ENCODE measurements at places on chromosomes 12 and 14.

DNA sequence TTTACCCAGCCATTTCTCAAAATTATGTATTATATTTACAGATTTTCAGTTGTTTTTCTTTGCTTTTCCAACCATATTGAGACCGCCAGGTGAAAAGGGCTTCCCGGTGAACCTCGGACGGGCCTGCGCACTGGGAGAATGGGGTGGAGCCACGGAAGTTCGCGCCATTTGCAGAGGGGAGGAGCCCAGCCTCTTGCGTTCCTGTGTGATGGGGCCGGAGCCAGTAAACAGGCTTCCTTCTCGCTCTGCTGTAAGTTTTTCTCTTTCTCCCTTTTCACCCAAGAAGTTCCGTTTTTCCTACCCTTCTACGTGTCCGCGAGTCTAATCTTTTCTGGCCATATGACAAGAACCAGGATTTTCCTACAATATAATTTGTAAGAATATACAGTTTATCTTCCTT lies 1108.8 kb upstream of the SEL1L start:
- DNase-seq: no peak

DNA sequence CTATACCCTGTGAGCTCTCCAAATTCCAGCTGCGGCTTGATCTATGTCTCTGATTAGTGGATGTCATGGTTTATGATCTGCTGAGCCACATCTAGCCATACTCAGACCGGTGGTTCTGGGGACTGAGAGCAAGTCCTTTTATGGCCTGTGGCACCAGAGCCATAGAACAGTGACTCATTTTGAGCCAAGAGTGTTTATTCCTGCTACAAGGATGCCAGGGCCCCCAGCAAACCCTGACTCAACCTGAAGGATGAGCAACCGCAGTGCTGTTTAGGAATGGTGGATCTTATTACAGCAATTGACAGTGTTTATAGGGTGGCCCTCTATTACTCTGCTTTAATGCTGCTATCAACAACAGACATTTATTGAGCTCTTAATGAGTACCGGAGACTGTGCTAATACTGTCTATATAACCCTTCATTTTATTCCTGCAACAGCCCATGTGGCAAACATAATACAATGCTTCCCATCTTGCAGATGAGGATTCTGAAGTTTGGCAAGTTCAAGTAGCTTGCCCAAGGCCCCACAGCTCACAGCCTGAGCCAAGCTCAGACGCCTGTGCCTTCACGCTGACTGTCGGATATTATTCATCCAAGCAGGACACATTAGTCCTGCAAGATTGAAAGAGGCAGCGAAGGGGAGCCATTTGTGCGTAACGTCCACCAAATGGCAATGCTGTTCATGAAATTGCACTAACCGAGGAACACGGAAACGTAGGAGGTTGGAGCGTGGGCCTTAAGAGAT lies 273.6 kb upstream of the PWP1 start:
- DNase-seq: no peak

- no peak for DNase-seq
Observed at GRCh38 chr14:103103461-103104388, 9.2 kb downstream of the EXOC3L4 start.

DNA sequence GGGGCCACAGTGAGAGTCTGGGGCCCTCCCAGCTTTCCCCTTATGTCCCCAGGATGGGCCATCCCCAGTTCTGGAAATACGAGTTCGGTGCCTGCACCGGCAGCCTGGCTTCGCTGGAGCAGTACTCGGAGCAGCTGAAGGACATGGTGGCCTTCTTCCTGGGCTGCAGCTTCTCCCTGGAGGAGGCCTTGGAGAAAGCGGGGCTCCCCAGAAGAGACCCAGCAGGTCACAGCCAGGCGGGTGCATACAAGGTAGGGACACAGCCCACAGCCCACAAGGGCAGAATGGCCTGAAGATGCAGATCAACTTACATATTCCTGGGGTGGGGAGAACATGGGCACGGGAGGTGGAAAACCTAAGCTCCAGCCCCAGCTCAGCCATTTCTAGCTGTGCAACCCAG lies 56.1 kb downstream of the DGLUCY start:
- no peak for DNase-seq

GRCh38 chr14:91801358-91801757 lies 66.0 kb downstream of the TC2N start:
- DNase-seq: peak; percentile 8

- no peak for DNase-seq
Observed at GRCh38 chr14:99749763-99750715, 43.2 kb upstream of the EML1 start.

DNA sequence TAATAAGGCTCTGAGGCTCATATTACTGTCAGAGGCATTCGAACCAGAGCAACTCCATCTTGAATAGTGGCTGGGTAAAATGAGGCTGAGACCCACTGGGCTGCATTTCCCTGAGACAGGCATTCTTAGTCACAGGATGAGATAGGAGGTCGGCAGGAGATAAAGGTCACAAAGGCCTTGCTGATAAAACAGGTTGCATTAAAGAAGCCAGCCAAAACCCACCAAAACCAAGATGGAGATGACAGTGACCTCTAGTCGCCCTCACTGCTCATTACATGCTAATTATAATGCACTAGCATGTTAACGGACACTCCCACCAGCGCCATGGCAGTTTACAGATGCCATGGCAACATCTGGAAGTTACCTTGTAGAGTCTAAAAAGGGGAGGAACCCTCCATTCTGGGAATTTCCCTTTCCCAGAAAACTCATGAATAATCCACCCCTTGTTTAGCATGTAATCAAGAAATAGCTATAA lies 18.1 kb upstream of the PRICKLE1 start:
- no peak for DNase-seq

- no peak for DNase-seq
Observed at GRCh38 chr12:97305651-97306050, 157.0 kb upstream of the RMST start.

DNA sequence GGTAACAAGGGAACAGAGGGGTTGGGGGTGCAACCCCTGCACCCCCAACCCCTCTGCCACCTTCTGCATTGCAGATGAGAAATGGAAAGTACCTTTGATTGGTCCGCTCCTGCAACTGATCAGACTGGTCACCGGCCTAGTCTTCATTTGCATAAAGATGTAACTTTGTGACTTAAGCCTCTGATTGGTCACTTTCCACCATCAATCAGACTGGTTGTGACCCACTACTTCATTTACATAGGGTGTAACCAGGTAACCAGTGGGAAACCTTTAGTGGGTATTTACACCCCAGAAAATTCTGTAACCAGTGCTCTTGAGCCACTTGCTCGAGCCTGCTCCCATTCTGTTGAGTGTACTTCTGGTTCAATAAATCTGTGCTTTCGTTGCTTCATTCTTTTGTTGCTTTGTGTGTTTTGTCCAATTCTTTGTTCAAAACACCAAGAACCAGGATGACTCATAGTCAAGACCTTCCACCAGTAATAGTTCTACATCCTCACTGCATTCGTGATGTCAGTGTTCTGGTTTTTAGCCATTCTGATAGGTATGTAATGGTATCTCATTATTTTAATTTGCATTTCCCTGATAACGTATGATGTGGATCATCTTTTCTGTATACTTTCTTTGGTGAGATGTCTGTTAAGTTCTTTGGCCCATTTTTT lies 30.8 kb downstream of the LEMD3 start:
- DNase-seq: no peak

DNA sequence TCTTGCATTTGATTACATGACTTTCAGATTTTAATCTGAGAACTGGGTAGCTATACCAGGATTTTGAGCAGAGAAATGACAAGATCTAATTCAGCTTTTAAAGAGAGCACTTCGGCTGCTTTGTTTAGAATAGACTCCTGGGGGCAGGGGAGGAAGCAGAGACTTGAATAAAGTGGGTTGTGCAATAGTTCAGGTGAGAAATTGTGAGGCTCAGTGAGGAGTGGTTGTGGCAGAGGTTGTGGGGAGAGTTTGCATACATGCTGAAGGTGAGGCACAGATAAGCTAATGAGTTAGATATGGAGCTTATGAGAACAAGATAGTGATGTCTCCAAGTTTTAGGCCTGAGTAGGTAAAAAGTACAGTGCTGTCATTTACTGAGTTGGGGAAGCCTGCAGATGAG lies 281.4 kb downstream of the FLRT2 start:
- no peak for DNase-seq

- no peak for DNase-seq
Observed at GRCh38 chr14:46686652-46687051, 35.1 kb upstream of the RPL10L start.

DNA sequence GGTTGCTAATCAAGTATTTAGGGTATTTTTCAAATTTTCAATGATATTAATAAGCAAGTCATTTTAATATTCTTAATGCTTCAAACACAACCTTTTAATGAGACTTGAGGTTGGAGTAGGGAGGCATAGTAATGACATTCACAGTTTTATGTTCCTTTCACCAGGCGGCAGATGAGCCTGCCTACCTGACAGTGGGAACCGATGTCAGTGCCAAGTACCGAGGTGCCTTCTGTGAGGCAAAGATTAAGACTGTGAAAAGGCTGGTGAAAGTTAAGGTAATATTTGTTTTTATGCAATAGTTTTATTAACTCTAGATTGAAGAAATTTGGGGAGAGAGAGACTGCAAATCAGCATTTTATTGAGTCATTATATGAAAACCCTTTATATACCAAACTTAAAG lies 3.1 kb downstream of the ARID4A start:
- no peak for DNase-seq

DNA sequence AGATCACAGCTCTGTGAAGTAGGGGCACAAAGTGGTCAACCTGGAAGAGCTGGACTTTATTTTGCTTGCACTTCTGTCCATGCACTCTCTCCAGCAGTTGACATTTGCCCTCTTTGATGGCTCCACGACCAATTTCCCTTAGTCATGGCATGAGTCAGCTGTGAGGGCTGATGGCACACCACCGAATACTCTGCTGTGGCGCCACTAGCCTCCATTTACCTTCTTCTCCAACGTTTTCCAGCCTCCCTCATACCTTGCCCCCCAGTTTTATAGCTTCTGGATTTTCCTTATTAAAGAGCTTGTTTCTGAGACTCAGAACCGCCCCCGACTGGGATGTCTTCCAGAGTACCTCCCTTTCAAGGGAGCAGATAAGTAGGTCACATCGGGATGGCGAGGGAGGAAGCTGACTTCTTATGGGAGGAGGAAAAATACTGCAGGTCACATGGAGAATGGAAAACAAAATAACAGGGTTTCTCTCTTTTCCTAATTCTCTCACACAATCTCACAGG lies 17.6 kb downstream of the NINJ2 start:
- DNase-seq: no peak

- DNase-seq: peak; percentile 8
Observed at GRCh38 chr12:8156845-8157244, at the start of gene ZNF705A. TSS of gene ZNF705A (plus strand) at chr12:8157015. CDS start at chr12:8172626, 15,611 bp downstream.

DNA sequence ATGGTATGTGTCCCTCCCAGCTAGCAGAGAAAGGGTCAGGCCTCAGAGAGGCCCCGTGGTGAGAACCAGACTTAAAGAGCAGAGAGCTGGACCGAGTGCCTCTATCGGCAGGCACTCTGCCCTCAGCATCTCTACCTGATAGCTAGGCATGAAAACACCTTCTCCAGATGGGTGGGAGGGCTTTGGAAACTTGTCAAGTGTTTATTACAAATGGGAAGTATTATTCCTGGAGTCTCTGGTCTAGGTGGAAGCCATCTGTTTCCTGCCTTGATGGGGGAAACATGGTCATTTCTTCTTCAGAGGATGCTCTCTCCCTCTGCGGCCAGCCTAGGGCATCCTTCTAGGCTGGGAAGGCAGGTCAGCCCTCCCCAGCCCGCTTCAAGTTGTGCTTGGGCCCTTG lies 2.3 kb downstream of the TMEM63C start:
- no peak for DNase-seq

GRCh38 chr12:25155022-25155576 lies 39.9 kb downstream of the DNAI7 start:
- DNase-seq: peak; percentile 69

GRCh38 chr14:64995291-64995690 lies 8.6 kb downstream of the FNTB start:
- no peak for DNase-seq

GRCh38 chr14:77843195-77843594 lies 43.3 kb downstream of the ADCK1 start:
- DNase-seq: no peak

DNA sequence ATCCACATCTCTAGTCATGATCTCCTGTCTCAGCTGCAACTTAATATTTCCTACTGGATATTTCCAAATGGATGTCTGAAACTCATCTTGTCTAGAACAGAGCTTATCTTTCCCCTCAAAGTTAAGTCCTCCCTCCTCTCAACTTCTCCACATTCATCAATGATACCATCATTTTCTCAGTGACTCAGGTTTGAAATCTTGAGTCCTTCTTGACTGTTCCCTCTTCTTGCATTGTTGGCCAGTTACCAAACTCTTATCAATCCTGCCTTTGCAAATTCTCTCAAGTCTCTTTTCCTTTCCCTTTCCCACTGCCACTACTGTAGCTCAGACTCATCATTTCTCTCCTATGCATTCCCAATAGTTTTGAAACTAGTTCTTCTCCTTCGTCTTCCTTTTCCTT lies 14.3 kb upstream of the CHURC1 start:
- no peak for DNase-seq
